ENCODE measurements at places on chromosomes 11 and 22. TPM values are rescaled to one million over a fixed set of nuclear protein-coding genes. Genes with fewer than 3 reads are reported as not detected.

- no peak for DNase-seq
Observed at GRCh38 chr11:77770629-77771028, 49.9 kb downstream of the RSF1 start.

DNA sequence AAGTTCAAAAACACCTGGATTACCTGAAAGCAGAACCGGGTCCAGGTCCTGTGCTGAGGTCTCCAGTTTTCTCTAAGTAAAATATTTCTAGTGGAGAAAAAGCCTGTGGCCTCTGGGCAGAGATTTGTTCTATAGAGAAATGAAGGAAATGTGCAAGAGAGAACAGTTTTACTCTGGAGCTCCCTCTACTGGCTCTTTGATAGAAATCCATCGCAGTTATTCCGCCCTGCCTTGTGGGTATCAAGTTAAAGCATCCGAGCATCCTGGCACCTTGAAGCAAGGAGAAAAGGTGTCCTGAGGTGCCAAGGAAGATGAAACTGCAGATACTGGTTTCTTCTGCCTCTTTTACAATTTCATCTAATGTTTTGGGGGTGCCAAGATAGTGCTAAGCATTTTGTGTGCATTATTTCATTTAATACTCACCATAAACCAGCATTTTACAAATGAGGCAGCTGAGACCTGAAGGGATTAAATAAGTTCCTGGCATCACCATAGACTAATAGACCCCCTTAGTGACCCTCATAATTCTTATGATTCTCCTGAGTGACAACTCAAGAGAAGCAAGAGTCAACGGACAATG lies 113.1 kb upstream of the HSD17B12 start:
- no peak for DNase-seq

DNA sequence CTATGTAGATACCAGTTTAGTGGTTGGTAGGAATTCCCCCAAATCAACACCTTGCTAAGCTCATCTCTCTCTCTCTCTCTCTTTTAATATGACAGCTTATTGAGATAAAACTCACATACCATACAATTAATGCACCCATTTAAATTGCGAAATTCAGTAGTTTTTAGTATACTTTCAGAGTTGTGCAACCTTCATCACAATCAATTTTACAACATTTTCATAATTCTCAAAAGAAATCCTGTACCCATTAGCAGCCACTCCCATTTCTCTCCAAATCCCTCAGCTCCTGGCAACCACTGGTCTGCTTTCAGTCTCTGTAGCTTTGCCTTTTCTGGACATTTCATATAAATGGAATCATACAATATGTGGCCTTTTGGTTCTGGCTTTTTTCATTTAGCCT lies 13.3 kb downstream of the NNMT start:
- DNase-seq = no peak

SYNGR1 gene
- 14.6 TPM for total RNA-seq

All from skin of body (tissue), 3 donors.